AG04449 (cell line): ENCODE measurements at places on chromosomes 11 and 22.

DNA sequence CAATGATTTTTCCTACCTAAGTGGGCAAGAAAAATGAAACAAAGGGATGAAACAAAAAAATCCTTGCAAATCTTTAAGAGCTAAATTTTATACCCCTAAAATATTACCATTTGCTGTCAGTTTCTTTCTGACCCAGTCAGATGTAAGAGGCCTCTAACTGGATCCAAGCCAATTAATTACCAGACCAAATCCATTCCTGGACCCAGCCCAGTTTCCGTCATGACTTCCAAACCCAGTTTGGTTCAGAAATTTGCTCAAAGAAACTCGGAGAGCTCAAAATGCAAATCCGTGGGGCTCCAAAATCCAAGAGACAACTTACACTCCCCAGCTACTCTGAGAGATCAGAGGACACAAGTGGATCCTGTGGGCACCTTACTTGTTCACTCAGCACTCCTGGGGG is 46.8 kb downstream of the TRIM44 start:
- no peak for DNase-seq

- DNase-seq, result no peak
These were observed 6.3 kb downstream of the TMA7B start for GRCh38 chr22:39966470-39966869.

DNA sequence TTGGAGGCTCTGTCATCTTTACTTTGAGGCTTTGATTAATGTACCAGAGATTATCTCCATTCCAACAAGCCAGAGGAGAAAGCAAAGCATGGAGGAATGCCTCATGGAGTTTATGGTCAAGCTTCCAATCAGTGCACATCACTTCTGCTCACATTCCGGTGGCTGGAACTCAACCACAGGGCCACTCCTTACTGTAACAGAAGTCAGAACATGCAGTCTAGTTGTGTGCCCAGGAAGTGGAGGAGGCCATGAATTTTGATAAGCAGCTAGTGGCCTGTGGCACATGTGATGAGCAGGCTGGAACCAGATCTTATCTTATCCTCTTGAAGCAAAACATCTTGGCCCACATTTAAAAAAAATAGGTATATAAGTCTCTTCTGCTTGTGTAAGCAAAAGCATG is 258.9 kb upstream of the ARHGAP20 start:
- no peak for DNase-seq

- DNase-seq, result no peak
These were observed at the start of gene GUCD1 for GRCh38 chr22:24554313-24555164. Gene GUCD1 (minus strand): TSS chr22:24555138. CDS start chr22:24554991, 147 bp downstream.

DNA sequence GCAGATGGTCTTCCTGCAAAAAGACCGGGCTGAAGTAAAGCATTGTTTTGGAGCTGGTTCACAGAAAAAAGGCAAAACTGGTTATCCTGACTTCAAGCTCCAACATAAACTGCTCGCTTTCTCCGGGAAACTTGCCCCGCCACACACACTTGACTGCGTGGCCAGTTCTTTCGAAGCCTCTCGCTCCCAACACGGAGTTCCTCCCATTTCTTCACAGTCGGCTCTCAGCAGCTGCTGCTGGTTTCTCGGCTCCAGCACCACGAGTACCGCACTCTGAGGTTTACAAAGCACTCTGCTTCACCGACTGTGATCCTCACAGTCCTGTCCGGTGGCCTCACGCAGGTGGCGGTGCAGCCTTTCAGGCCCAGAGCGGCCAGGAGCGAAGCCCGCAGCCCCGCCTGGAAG is 264 bp downstream of the CHEK1 start:
- DNase-seq, result no peak
